ENCODE measurements at places on chromosomes 1 and 21.

- no peak for DNase-seq
Measured at GRCh38 chr1:222790520-222790919, 24.3 kb upstream of the DISP1 start.

DNA sequence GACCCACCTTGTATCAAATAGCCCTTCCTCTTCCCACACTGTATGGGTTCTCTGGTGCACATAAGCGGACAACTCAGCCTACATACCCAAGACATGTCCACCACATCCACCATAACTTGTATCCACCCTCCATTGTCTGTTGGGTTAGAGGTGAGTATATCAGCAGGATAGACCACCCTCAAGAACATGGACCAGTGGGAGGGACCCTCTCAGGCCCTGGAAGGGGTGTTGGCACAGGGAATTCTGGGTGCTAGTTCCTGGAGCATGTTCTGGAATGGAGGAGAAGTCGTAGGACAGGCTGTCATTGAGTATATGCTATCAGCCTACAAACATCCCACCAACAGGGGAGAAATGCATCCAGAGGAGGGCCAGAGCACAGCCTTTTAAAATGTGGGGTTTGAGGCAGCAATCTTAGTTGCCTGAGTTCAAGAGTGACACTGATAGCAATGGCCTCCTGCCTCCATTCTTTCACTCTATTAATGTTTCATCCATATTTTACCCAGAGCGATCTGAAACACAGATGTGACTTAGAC lies 7.5 kb downstream of the CD55 start:
- no peak for DNase-seq

GRCh38 chr1:189681252-189681919 lies 796.3 kb downstream of the BRINP3 start:
- DNase-seq: no peak

GRCh38 chr1:200351826-200352549 lies 57.8 kb downstream of the ZNF281 start:
- DNase-seq: no peak

GRCh38 chr21:39175154-39175553 lies 8.1 kb downstream of the PSMG1 start:
- no peak for DNase-seq

DNA sequence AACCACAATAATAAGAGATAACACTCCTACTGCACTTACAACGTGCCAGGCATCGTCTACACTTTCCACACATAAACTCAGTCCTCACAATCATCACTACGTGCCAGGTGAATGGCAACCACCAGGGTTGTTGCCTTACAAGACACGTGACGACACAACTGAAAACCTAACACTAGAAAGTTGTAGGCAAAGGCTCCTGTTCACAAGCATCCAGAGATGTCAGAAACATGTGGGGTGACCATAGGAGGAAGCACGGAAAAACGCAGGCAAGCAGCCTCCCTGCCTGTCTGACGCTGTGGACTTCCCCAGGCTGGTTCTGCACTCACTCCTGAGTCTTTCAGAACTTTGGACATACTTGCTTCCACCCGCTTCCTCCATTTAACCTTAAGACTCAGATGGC lies 7.0 kb downstream of the CAPZB start:
- DNase-seq: no peak

DNA sequence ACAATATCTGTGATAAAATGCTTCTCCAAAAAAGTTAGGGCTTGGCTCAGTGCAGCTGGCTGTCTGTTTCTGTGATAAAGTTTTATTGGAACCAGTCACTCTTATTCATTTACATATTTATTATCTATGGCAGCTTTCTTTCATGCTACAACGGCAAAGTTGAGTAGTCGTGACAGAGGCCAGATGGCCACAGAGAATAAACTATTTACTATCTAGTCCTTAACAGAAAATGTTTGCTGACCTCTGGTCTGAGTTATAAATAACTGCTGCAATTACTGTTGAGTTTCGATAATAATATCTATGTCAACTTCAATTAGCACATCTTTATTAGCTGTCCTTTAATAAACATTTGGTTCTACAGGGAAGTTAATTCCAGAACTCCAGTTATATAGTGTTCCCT lies 180.2 kb upstream of the RUNX1 start:
- no peak for DNase-seq

DNA sequence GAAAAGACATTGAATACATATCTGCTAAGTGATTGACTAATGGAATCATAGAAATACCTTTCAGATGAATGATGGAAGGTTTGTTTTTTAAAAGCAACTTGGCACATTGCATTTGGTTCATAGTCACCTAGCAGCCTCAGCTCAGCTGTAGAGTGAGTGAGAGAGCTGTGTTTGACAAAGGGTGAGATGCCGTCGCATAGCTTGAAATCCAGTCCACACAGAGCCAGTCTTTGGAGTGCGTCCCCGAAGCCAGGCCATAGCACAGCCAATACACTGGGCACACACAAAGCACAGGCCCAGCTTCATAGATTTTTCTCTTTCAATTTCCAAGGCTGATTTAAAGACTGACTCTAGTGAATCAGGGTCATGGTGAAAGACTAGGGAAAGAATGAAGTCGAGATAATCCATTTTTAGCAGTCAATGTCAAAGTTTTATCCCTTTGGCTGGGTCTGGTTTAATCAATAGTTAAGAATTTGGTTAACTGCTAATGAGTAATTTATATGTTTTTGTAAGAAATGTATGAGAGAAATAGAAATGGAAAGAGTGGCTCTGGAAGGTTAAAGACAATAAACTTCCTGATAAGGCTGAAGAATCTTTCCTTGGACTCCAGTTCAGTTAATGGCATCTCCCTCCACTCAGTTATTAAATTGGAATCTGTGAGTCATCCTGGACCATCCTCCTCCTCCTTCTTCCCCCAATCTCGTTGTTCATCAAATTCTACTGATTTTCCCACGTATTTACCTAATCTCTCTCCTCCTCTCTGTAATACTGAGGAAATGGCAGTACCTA lies 101.2 kb upstream of the IRF2BP2 start:
- DNase-seq: no peak

- DNase-seq: no peak
Measured at GRCh38 chr1:52759908-52760307, 33.7 kb downstream of the ZYG11B start.

- no peak for DNase-seq
Measured at GRCh38 chr1:199242147-199242546, 603.3 kb downstream of the PTPRC start.

- DNase-seq: no peak
Measured at GRCh38 chr1:27960762-27961645, 1.2 kb downstream of the XKR8 start.

DNA sequence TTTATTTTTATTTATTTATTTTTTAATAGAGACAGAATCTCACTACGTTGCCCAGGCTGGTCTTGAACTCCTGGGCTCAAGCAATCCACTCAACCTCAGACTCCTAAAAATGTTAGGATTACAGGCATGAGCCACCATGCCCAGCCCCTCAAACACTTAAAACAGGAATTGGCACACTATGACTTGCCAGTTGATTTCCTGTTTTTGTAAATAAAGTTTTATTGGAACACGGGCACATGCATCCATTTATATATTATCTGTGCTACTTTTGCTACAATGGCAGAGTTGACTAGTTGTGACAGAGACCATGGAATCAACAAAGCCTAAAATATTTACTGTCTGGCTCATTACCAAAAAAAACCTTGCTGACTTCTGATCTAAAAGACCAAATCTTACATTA lies 16.0 kb upstream of the YRDC start:
- no peak for DNase-seq

DNA sequence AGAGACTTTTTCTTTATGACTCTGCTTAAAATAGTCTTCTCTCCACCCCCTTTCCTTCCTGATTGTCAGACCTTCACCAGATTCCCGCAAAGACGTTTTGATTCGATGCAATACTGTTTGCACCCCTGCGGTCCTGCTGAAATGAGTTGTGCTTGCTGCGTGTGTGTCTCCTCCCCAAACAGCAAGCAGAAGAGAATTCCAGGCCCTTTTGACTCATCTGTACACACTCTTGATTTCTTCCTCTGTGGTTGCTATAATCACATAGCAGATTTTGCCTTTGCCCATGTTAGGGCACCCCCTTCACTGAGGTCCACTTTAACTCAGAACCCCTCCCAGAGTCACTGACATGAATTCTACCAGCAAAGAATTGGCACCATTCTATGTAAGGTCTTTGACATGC lies 136.5 kb downstream of the ZZZ3 start:
- DNase-seq: no peak
